ENCODE measurements at places on chromosomes 12 and 14.

DNA sequence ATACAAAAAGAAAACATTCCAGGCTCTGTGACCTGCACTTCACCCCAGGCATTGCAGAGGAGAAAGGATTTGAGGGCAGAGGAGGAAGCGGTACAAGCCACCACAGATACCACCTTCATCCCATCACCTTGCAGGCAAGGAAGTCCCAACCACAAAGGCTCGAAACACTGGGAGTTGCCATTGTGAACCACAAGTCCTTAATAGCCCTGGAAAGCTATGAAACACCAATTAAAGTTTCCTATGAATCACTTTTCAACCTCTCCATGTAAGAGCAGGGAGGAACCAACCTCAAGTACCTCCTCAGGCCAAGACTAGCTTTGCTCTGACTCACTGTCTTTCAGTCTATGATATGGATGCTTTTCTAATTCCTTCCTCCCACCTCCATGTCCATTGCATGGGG, 27.0 kb downstream of the MAP3K9 start:
- no peak for DNase-seq

DNA sequence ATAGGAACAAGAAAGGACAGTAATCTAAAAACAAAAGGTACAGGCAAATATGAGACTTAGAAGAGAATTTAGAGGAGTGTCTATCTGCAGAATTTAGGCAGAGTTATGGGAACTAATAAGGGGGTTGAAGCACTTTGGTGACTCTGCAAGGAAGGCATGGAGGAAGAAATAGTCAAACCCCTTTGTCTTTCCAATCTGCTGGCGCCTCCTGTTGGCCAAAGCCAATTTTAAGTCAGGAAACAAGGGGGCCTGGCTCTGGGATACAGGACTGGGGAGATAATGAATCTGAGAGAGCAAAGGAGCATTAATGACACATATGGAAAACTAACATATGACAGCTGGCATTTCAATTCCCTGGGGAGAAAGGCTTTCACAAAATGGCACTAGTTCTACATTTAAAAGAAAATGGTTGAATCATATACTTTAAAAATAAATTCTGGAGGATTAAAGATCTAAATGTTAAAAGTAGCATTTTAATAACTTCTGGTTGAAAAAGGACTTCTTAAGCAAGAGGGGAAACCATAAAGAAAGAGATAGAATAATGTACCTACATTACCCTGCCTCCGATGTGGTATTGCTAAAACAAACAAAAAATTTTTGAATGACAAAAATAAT, 48.5 kb upstream of the CSRP2 start:
- DNase-seq, result no peak

DNA sequence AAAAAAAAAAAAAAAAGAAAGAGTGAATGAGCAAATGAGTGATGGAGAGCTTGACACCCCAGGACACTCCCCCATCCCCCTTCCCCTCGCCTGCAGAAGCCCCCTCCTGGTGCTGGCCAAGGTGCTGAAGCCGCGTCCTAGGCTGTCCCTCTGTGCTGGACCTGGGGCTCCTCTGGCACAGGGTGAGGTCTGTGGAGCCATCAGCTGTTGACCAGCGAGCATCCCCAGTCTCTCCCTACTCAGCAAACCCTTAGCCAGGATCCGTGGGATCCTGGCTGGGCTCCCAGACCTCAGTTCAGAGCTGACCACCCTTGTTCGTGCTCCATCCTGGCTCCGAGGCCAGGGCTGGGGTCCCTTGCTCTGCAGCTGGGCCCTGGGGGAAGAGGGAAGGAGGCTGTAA, 5.4 kb upstream of the KIF26A start:
- DNase-seq, result no peak

GRCh38 chr12:51868821-51869495, 18.9 kb upstream of the ANKRD33 start:
- DNase-seq, result no peak

DNA sequence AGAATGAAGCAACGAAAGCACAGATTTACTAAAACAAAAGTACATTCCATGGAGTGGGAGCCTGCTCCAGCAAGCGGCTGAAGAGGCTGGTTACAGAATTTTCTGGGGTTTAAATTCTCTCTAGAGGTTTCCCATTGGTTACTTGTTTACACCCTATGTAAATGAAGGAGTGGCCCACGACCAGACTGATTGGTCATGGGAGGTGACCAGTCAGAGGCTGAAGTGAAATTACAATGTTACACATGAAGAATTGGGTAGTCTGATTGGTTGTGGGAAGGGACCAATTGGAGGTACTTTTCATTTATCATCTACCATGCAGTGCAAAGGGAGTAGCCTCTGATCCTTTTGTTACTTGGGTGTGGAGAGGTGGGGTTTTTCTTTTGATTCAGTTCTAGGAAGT, 36.2 kb upstream of the APPL2 start:
- DNase-seq, result no peak

GRCh38 chr12:119631930-119632678, 35.8 kb upstream of the PRKAB1 start:
- no peak for DNase-seq

GRCh38 chr14:33950320-33951182, at the start of gene EGLN3:
EGLN3 (minus strand) TSS chr14:33951074; CDS start chr14:33950752, 322 bp downstream.
- no peak for DNase-seq

GRCh38 chr12:105099356-105099755, 8.2 kb upstream of the WASHC4 start:
- DNase-seq, result no peak

- no peak for DNase-seq
Measured at GRCh38 chr12:1911598-1912575, 6.6 kb downstream of the CACNA2D4 start.

- no peak for DNase-seq
Measured at GRCh38 chr12:104654665-104655609, 198.2 kb downstream of the CHST11 start.

GRCh38 chr12:26830783-26831551, 2.0 kb downstream of the ITPR2 start:
- DNase-seq, result no peak

Measured in vagina (tissue), 2 donors.